ENCODE measurements at places on chromosomes 7 and 10. TPM values are rescaled to one million over a fixed set of nuclear protein-coding genes. Genes with fewer than 3 reads are reported as not detected.

Gene HDAC9
- total RNA-seq = 1.2 TPM

Gene NPFFR1
- total RNA-seq = not detected

Gene AKR1C2
- total RNA-seq = not detected

Gene CH25H
- total RNA-seq = 10.0 TPM

Gene SPDYE18
- total RNA-seq = not detected

Gene CFAP46
- 0.95 TPM for total RNA-seq

Gene ADIRF
- not detected for total RNA-seq

Gene GSTK1
- total RNA-seq = 80.0 TPM

Gene MARCHF5
- total RNA-seq = 46.0 TPM

Gene INMT
- 1.4 TPM for total RNA-seq

Gene FGL2
- total RNA-seq = not detected

Gene LIPN
- total RNA-seq = not detected

Gene OPN4
- total RNA-seq = not detected

Gene ZNF853
- total RNA-seq = 7.9 TPM

Gene DIP2C
- total RNA-seq = 13.1 TPM

Gene TMEM225B
- 0.46 TPM for total RNA-seq

Gene FKBP6
- total RNA-seq = not detected

Gene NUPR2
- total RNA-seq = not detected

Gene AOAH
- total RNA-seq = 0.28 TPM

Gene MEIG1
- 0.80 TPM for total RNA-seq

Gene BLOC1S2
- total RNA-seq = 63.2 TPM

Gene AMPH
- 1.6 TPM for total RNA-seq

Gene ODAD2
- total RNA-seq = 3.9 TPM

Gene SLC18A3
- 0.72 TPM for total RNA-seq

Gene SMARCD3
- 5.4 TPM for total RNA-seq

Gene PRKG1
- 10.7 TPM for total RNA-seq

Gene LRGUK
- 0.64 TPM for total RNA-seq

Gene EBLN1
- total RNA-seq = not detected

Gene EGR2
- total RNA-seq = 1.2 TPM

Gene LMBR1
- total RNA-seq = 159 TPM

Gene OR2A42
- total RNA-seq = 0.08 TPM

Gene CYP2C19
- total RNA-seq = not detected

Gene LIPK
- total RNA-seq = not detected

Gene HOXA7
- total RNA-seq = not detected

Gene ARID5B
- 0.62 TPM for total RNA-seq

Gene FUOM
- 8.9 TPM for total RNA-seq

Gene PPP1R3A
- total RNA-seq = not detected
